ENCODE measurements at places on chromosomes 3 and 15.

DNA sequence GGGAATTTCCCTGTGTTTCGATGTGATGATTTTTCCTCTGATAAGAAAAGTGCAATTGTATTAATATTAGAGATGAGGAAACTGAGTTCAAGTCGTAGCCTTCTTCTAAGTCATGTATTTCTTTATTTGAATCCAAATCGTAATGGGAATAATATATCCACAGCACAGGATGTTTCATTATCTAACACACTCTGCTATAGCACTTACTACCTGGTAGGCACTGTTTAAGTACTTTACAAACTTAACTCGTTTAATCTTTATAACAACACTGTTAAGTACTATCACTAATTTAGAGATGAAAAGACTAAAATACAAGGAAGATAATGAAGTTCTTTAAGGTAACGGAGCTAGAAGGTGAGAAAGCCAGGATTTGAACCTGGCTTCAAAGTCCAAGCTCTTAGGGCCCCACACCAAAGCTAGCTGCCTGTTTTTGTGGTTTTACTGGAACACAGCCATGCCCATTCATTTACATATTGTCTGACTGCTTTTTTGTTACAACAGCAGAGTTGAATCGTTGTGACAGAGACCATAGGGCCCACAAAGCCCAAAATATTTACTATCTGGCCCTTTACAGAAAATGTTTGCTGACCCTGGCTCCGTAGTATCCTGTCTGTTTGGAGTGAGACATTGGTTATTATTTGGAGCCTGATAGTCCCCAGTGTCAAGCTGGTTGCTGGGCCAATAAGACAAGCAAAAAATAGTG lies 9.6 kb upstream of the ATP13A3 start:
- no peak for DNase-seq

DNA sequence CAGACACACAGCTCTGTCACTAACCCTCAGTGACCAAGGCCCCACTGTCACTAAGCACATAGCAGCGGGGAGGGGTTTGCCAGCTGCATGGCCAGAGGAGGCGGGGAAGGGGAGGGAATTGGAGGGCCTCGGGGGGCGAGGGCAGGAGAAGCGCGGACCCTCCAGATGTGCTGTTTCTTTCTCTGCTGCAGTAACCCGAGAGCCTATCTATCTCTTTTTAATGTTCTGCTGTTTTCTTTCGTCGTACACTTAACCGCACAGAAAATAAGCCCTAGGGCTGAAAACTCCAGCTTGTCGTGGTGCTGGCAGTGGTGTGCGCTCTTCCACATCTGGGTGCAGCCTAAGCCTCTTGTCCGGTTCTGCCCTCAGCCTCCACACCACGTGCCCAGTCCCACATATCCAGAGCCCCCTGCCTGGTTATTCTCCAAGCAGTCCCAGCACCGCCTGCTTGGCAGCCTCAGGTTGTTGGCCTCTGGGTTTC lies 51.1 kb downstream of the BDH1 start:
- no peak for DNase-seq

- peak; percentile 17 for DNase-seq
These were observed 63.8 kb upstream of the CGNL1 start for GRCh38 chr15:57312318-57313133.

DNA sequence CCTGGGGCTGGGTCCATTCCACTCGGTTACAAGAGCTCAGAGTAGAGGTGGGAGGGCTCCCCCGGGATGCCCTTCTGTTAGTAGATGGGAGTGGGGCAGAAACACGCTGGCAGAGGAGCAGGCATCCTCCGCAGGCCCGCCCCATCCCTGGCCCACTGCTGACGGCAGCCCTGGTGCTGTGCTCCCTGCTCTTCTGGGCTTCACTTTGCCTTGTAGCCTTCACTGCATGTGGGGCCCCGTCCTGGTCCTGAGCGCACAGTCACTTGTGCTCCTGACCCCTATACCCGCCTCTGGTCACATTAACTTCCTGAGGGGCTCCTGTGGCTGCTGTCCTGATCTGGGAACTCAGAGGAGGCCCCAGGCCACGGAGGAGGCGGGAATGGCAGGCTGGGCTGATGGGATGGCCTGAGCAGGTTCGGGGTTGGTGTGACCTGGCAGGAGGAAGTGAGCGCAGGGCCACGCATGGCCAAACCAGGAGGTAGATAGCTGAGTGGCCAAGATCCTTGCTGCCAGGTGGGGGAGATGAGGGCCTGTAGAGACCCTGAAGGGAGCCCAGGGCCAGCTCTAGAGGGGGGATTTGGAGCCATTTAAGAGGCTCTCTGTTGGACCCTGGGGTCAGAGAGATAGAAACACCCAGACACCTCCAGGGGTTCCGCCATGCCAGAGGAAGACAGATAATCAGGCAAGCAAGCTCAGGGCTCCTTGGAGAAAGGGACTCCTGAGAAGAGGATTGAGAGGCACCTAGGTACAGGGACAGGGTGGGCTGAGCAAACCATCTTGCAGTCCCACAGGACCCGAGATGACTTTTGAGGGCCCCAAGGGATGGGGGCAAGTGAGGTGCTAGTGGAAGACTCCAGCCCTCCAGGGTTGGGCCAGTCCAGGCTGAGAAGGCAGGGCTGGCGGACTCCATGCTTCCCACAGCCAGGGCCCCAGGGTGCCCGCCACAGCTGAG lies 92.2 kb upstream of the PRR23E start:
- DNase-seq: no peak

DNA sequence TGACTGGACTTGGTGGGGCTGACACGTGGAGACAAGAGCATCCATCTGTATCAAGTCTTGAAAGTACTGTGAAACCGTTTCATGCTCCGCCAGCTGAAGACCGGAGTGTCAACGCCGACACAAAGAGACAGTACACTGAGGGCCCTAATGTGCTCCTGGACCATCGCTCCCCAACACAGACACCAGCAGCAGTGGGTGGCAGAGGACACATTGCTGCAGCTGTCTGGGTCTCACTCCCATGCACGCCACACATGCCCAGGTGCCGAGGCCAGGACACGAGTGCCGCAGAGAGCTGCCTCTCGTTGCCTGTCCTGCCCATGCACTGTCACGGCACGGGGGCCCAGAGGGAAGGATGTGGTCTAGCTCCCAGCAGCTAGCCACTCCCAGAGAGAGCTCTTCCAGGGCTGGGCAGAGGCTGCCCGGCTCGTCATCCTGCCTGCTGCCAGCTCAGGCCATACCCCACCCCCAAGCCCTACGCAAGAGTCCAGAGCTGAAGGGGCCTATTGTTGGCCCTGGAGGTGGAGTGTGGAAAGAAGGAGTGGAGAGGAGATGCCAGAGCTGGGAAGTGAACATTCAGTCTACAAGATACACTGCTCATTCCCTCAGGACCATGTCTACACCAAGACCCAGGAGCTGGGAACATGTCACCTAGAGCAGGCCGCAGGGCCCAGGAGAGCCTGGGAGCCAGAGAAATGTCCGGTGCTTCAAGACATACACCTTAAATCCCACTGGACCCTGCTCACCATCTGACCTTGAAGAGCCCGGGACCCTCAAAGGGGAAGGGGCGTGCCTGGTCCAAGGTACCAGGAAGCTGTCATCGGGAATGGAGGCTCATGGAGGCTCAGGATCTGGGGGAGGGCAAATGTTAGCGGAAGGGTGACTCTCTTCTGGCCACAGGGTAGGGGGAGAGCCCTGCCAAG lies 7.7 kb downstream of the TNK2 start:
- peak; percentile 92 for DNase-seq

- DNase-seq: no peak
These were observed 36.2 kb downstream of the RBPMS2 start for GRCh38 chr15:64739156-64739555.

DNA sequence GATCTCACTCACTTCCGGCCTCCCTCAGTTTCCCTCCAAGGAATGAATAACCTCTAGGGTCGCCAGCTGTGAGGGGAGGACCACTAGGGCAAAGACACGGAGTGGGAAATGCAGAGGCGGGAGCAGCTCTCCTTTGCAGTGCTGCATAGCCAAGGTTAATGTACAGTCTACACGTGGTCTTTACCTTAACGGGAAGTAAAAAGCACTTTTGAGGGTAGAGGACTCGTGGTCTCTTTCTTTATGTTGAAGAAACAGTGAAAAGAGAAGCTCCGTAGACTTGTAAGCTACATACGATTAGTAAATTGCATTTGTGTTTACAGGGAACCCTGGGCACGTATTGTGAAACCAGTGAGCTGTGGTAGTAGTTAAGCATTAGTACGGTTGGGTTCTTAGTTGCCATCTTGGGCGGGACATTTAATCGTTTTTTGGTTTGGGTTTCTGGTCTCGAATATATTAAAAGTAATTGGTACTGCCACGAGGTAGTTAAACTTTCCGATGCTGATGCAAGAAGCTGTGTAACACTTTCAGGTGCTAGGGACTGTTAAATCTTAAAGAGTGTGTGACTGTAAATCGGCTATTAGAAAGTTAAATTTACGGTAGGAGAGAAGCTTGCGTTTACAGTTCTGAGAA lies 828 bp downstream of the U2SURP start:
- no peak for DNase-seq

GRCh38 chr3:105832644-105833043 lies 36.2 kb downstream of the CBLB start:
- DNase-seq: no peak

GRCh38 chr3:13896473-13897154 lies 16.7 kb upstream of the WNT7A start:
- DNase-seq: no peak

DNA sequence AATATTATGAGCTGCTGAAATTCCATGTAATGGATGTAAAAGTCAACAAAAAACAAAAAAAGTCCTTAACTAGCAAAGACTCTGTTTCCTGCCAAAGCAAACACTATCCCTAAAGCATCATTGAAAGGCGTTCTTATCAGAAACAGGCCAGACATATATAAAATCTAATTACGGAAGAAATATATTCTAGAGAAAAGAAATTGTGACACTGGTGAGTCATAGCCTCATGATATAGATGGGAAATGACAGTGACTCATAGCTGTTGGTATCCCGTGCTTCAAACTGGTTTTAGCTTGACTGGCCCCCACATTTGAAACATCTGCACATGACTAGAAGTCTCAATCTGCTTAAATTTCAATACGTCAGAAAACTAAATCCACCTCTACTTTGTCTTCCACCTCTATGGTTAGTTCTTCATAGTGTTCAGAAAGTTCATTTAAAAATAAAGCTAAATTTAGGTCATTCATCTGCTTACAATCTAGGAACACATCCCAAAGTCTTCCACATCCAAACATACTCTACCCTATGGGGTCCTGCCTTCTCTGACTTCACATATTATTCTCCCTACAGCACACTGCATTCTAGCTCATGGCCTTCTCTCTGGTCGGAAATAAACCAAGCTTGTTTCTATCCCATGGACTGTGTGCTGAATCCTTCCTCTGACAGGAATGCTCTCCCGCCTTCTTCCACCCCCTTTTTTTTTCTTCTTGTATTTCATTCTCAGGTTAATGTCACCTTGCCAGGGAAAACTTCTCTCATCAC lies 456.3 kb upstream of the ARRDC4 start:
- no peak for DNase-seq

All from dorsolateral prefrontal cortex (tissue), 122 donors.